Tongue (tissue), 3 donors: ENCODE measurements at places on chromosomes 13 and 19. TPM values are rescaled to one million over a fixed set of nuclear protein-coding genes. Genes with fewer than 3 reads are reported as not detected.
A peak's percentile ranks its signal among the peaks of the same experiment; 100 is the strongest.

The SGCG gene
- total RNA-seq = 157 TPM

The ZNF44 gene
- 22.1 TPM for total RNA-seq

The SMIM44 gene
- not detected for total RNA-seq

The CYP4F3 gene
- 1.4 TPM for total RNA-seq

The FCHO1 gene
- 2.2 TPM for total RNA-seq

The MATK gene
- 2.6 TPM for total RNA-seq

The ZNF550 gene
- total RNA-seq = 15.1 TPM

The BORA gene
- 4.7 TPM for total RNA-seq

The SLC15A1 gene
- total RNA-seq = not detected

The IFNL1 gene
- total RNA-seq = not detected

The ATP1A3 gene
- 2.4 TPM for total RNA-seq

The PSG1 gene
- total RNA-seq = not detected

The CBLC gene
- total RNA-seq = 2.8 TPM

The ZNF582 gene
- 3.4 TPM for total RNA-seq

The TMTC4 gene
- total RNA-seq = 31.3 TPM

The ZNF625 gene
- 16.9 TPM for total RNA-seq

DNA sequence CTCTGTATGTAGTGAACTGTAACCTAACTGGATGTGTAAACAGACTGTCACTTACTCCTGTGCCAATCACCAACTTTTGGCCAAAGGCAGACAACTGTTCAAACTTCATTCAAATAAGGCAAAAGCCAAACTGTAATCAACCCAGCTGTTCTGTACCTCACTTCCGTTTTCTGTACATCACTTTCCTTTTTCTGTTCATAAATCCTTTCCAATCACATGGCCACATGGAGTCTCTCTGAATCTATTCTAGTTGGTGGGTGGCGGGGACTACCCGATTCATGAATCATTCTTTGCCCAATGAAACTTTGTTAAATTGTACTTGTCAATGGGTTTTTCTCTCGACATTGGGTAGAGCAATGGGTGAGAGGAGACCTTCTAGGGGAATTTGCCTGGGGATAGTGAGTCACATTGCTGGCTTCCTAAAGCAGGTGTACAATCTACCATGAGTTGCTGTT is 178.3 kb upstream of the RFC3 start:
- DNase-seq = no peak

DNA sequence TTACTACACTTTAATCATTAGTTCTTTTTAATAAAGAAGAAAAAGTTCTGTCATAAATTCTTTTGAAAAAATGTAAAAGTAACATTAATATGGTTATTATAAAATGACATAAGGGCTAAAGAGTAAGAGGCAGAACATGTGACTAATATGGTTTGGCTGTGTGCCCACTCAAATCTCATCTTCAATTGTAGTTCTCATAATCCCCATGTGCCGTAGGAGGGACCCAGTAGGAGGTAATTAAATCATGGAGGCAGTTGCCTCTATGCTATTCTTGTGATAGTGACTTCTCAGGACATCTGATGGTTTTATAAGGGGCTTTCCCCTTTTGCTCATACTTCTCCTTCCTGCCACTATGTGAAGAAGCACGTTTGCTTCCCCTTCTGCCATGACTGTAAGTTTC is 104.5 kb downstream of the UGGT2 start:
- peak; percentile 2 for DNase-seq

DNA sequence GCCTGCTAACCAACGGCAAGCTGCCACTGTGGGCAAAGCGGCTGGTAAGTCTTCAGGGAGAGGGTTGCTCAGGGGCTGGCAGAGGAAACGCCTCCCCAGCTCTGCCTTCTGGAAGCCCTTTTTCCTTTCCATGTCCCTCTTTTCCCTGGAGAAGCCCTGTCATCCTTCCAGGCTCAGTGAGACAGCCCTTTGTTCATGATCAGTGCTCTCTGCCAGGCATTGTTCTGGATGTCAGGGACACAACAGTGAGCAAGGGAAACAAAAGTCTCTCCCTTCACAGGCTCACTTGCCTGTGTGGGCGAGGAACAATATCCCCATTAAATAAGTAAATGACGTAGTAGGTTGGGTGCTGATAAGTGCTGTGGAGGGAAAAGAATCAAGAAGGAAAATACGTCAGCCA is 13.9 kb upstream of the OVOL3 start:
- DNase-seq = no peak

DNA sequence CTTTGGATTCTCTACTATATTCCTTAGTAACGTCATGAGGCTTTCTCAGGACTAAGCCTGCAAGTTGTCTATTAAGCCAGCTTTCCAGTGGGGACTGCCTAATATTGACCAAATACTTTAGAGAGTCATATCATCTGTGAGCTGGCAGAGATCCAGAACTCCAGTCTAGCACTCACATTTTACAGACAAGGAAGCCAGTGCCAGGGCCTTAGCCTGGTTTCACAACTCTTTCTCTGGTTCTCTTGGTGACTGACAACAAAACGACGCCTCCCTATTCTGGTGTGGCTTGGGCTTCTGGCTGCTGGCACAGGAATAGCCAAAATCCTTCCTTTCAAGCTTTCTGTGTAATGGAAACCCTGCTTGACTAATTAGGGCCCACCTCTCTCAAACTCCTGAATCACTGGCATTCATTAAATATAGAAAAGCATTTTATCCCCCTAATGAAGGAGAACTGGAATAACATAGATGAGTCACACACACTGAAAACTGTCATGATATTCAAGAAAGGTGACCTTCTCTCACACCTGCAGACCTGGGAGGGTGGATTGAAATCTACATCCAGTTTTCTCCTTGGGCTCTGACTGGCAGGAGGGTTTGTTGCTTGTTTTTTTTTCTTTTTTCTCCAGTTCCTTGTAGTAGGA is 75.2 kb upstream of the UBL3 start:
- peak; percentile 88 for DNase-seq

GRCh38 chr13:20451397-20451796 is 74.3 kb downstream of the CRYL1 start:
- no peak for DNase-seq

DNA sequence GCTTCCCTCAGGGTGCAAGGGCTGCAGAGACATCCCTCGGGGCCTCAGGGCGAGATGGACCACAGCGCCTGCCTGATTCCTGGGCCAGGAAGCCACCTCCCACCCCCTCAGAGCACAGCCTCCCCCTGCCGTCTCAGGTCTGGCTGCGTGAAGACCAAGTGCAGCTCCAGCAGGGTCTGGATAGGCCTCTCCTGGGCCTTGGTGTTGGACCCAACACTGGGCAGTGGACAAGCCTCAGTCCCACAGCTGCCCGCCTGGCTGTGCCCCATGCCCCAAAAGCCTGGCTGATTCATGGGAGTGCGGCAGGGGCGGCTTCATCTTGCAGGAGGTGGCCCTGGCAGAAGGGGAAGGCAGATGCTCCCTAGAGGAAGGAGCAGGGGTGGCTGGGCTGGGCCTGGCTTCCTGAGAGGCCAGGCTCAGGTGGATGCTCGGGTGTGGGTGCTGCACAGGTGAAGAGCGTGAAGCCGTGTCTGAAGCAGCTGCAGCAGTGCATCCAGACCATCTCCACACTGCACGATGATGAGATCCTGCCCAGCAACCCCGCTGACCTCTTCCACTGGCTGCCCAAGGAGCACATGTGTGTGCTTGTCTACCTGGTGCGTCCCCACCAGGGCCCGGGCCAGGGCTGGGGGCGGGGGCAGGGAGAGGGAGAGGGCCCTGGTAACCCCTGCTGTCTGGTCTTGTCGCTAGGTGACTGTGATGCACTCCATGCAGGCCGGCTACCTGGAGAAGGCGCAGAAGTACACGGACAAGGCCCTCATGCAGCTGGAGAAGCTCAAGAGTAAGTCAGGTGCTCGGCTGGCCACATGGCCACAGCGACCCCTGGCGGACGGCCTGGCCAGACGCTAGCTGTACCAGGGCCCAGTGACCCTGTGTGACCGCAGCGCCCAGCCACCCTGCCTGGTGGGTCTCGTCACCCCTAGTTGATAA is 21.7 kb downstream of the MAU2 start:
- peak; percentile 69 for DNase-seq

DNA sequence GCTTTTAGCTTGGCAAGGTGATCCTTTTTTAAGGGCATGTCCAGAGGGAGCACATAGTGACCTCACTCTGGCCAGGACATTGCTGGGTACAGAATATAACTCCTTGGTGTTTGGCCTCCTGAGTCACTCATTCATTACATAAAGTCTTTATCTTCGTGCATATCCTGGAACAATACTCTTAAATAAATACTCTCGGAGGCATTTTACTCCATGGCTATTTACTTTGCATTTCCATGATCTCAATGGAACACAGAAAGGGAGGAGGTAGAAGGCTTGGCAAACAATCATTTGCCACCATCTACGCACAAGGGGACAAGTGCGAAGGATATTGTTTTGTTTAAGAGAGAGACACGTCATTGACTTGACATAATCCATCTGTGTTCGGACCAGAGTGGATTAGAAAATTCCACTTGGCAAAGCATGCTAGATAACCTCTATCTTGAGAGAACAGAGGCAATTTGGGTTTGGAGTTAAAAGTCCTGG is 210.0 kb downstream of the IRS2 start:
- DNase-seq = no peak

GRCh38 chr13:108102771-108103170 is 112.6 kb downstream of the LIG4 start:
- no peak for DNase-seq

GRCh38 chr13:33493672-33494365 is 208.3 kb upstream of the STARD13 start:
- DNase-seq = no peak

- DNase-seq = peak; percentile 71
These were observed 1.2 kb upstream of the ENOX1 start for GRCh38 chr13:43787997-43788396.

DNA sequence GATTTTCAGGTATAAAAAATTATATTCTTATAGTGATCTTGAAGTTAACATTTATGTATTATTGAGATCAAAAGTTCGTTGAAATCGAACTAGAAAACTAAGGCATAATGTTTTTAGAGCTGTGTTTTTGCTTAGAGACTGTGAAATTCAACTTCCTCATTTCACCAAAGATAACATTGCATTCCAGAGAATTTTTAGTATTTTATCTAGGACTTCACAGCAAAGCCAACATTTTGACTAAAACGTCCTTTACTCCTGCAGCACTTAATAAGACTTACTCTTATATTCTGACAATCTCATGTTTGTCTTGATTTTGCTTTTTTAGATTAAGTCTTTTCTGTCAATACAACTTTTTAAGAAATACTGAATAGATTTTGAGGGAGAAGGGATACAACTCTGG is 4.7 kb downstream of the KCTD4 start:
- no peak for DNase-seq

- DNase-seq = no peak
These were observed 22.0 kb downstream of the GGACT start for GRCh38 chr13:100566543-100566942.

DNA sequence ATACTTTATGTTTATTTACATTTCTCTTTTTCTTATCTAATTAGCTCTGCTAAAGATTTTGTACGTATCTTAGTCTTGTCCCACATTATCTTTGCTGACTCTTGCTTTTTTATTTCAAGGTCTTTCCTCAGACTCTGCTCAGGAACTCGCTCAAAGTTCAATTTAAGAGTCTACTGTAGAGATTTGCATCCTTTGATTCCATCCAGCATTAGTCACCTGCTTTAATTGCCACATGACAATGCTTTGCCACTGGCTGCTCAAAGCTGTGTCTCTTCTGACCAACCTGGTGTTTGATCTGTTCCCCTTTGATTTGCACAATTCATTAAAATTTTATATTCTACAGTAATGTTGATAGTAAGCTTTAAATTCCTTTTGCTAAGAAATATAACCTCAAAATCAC is 157.9 kb upstream of the FREM2 start:
- no peak for DNase-seq

- DNase-seq = no peak
These were observed 396.3 kb downstream of the LIG4 start for GRCh38 chr13:107819071-107819470.

GRCh38 chr19:17149393-17150135 is 65.6 kb upstream of the USE1 start:
- DNase-seq = no peak

GRCh38 chr13:61960981-61961380 is 545.3 kb upstream of the PCDH20 start:
- DNase-seq = no peak

- DNase-seq = no peak
These were observed 5.1 kb downstream of the HDGFL2 start for GRCh38 chr19:4477034-4477801.

GRCh38 chr13:96726651-96727050 is 267.6 kb downstream of the OXGR1 start:
- no peak for DNase-seq

- DNase-seq = no peak
These were observed 338.0 kb upstream of the ATXN8OS start for GRCh38 chr13:69769608-69770007.

- no peak for DNase-seq
These were observed 168.6 kb downstream of the LACC1 start for GRCh38 chr13:44048326-44048725.

- DNase-seq = peak; percentile 87
These were observed at the start of gene BRSK1 for GRCh38 chr19:55283548-55284377. Gene BRSK1, plus strand, starts transcription at chr19:55283997. Its CDS starts 446 bp downstream, at chr19:55284443.

DNA sequence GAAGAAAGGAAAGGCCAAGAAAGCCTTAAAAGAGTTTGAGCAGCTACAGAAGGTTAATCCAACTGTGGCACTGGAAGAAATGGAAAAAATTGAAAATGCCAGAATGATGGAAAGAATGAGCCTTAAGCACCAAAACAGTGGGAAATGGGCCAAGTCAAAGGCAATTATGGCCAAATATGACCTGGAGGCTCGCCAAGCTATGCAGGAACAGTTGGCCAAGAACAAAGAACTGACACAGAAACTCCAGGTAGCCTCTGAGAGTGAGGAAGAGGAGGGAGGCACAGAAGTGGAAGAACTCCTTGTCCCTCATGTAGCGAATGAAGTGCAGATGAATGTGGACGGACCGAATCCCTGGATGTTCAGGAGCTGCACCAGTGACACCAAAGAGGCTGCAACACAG is 5.1 kb downstream of the UTP14C start:
- DNase-seq = no peak

- no peak for DNase-seq
These were observed 25.9 kb downstream of the UBAC2 start for GRCh38 chr13:99226513-99226912.

DNA sequence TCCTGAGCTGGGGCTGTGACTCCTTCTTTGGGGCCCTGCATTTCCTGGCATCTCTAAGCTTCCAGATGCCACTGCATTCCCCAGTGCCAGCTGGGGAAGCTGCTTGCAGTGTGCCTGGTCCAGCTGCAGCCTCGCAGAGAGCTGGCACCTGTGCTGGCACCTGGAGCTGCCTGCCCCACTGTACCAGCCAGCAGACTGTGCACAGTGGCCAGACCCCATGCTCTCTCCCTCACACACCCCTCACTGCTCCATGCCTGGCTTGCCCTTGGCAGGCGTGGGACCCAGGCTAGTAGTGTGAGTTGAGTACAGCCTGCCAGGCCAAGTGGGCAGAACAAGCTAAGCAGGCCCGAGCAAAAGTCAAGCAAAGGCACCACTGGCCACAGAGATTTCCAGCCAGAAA is 327.5 kb downstream of the NDFIP2 start:
- no peak for DNase-seq
